ENCODE measurements at places on chromosomes 7 and 10. TPM values are rescaled to one million over a fixed set of nuclear protein-coding genes. Genes with fewer than 3 reads are reported as not detected.

DNA sequence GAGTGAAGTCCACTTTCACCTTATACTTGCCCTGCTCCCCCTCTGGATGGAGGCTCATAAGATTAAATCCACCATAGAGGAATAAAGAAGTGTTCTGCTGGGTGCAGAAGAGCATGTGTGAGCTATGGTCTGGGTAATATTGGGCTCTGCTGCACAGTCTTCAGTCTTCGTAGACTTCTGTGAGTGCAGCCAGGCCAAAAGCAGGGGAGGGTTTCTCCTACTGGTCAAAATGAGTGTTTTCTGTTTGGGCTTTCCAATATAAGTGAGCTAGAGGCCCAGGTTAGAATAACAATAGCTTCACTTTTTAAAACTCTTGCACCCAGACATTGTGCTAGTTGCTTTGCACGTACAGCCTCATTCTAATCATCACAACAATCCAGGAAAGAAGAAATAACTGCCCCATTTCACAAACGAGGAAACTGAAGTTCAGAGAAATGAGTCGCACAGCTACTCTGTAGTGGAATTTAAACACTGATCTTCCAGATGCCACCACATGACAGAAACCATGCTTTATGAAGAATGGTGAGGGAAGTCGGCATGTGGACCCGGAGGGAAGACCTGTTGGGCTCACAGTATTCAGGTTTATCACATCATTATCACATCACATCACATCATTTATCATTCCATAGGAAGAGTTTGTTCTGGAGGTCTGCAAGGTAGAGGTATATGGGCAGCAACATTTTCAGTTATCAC is 23.8 kb upstream of the MSMB start:
- no peak for DNase-seq

DNA sequence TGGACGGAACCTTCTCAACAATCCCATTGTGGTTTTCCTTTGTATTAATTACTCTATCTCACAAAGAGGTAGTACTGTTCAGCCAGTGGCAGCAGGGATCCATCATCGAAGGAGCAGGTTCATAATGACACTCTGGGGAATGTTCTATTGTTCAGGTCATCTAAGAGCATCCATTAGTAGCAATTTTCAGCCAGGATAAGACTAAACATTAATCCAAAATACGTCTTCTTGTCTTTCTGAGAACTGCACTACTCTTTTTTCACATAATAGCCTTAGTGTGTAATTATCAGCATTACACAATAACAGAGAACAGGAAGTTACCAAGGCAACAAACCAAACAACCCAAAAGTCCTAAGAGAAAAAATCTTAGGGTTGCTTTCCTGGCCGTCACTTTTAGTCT is 259.5 kb upstream of the VWC2 start:
- no peak for DNase-seq

ACTL6B gene
- total RNA-seq = not detected

FANK1 gene
- not detected for total RNA-seq

GRCh38 chr10:86535132-86535882 is 13.7 kb upstream of the WAPL start:
- DNase-seq = peak; percentile 86

DNA sequence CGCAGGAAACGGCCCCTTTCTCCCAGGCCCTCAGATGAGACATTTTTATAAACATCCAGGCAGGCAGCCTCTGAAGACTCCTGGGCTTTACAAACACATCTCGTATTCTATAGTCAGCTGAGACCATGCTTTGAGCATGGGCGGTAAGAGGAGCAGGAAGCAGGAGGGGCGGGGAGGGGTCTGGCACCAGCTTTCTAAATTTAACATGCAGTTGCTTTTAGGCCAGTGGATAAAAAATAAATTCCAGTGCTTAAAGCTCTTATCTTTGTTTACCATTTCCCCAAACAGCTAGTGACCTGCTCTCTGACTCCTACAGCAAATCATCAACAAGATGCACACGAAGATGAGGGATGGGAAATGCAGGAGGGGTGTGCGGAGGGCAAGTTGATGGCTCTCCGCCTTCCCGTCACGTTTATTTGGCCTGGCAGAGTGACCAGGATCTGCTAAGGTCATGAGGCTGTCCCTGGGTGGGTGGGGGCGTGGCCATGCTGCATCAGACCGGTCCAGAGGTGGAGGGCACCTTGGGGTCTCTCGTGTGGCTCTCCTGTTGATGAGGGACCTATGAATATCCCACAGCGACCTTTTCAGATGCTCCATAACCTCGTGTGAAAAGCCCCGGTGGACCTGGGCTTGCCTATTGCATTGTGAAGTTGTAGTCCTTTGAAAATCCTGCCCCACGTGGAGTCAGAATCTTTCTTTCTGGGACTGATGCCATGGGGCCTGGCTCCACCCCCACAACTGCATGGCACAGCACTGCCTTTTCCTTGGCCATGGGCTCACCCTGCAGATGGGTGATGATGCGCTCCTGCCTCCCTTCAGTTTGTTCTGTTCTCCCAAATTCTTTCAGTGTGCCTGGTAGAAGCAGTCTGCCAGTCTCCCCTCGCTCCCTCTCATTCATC is 67.5 kb downstream of the PARP12 start:
- no peak for DNase-seq

- DNase-seq = no peak
Measured at GRCh38 chr10:78508955-78509748, 475.5 kb downstream of the RPS24 start.

SMKR1 gene
- not detected for total RNA-seq

STOX1 gene
- total RNA-seq = 0.13 TPM

GRCh38 chr7:83672157-83672556 is 23.2 kb upstream of the SEMA3E start:
- no peak for DNase-seq

DNA sequence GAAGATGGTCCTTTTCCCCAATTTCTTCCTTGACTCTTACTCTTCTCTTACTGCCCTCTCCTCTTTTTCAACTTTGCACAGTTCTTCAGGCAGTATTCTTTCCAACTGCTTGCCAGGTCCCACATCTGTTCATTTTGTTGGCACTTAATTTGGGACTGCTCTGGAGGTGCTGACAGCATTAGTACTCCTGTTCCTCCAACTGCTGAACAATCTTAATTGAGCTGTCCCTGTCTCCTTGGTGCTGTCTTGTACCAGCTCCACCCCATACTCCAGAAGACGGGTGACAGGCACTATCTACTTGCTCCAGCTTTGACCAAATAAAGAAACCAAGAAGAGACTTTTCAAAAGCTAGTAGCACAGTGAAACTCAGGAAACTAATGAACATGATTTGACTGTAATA is 160.0 kb downstream of the PDE1C start:
- peak; percentile 29 for DNase-seq

DNA sequence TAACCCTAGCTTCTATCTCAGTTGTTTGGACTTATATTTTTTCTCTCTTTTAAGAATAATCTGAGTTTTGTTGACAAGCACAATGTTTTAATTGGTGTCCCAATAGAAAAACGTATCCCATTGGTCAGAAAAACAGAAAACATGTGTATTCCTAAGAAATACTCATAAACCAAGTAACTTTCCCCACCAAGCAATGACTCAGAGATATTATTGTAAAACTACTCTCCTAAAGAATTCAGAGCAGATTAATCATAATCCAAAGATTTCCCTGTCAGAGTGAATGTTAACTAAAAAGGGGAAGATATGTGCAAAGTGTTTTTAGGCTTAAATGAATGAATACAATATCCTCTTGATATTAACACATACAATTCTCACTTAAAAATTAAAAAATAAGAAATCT is 29.4 kb upstream of the MBL2 start:
- no peak for DNase-seq

TLX1 gene
- not detected for total RNA-seq

GRCh38 chr7:30434140-30434799 is 44.3 kb downstream of the NOD1 start:
- no peak for DNase-seq

- no peak for DNase-seq
Measured at GRCh38 chr10:108817135-108817534, 1106.2 kb downstream of the XPNPEP1 start.

- DNase-seq = no peak
Measured at GRCh38 chr7:93592588-93593266, 18.2 kb upstream of the CALCR start.

GRID2IP gene
- 0.08 TPM for total RNA-seq

GRCh38 chr7:28505867-28506266 is 93.5 kb downstream of the CREB5 start:
- no peak for DNase-seq

DNA sequence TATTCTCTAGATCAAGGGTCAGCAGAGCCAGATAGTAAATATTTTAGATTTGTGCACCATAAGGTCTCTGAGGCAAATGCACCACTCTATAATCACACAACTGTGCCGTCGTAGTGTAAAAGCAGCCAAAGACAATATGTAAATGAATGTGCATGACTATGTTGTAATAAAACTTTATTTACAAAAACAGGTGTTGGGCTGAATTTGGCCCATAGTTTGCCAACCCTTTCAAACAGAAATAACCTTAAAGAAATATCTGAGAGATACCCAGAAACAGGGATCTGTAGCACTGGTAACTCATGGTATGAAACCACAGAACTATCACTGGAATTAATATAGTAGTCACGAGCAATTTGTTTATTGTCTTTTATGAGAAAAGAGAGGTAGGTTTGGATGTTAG is 86.0 kb downstream of the ARID5B start:
- DNase-seq = no peak

OR2A7 gene
- total RNA-seq = 0.54 TPM

SKIDA1 gene
- total RNA-seq = 3.9 TPM

POM121C gene
- total RNA-seq = 29.0 TPM

CLDN15 gene
- total RNA-seq = 2.5 TPM

PNLIPRP3 gene
- total RNA-seq = not detected

SPACDR gene
- 0.77 TPM for total RNA-seq

DNA sequence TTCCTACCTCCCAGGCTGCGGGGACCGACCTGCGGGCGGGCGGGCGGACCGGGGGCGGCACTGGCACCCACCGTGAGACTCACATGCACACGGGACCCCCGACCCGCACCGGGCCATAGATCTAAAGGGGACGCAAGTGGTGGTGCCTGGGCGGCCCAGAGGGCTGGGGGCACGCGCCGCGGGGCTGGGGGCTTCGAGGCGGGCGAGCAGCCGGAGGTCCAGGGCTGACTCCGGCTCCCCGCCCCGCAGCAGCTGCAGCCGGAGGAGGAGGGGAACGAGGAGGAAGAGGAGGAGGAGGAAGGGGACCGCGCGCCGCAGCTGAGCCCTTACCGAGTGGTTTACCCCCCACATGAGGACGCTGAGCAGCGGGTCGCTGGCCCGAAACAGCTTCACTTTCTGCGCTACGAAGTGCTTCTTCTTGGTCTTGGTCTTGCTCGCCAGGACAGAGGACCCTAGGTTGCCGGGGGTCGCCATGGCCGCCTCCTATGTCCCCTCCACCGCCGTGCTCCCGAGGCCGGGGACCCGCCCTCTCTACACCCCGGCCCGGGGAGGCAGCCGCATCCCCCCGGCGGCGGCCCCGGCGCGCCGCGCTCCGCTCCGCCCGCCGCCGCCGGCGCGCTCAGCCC is 412 bp downstream of the PIP4K2A start:
- DNase-seq = peak; percentile 35

DNA sequence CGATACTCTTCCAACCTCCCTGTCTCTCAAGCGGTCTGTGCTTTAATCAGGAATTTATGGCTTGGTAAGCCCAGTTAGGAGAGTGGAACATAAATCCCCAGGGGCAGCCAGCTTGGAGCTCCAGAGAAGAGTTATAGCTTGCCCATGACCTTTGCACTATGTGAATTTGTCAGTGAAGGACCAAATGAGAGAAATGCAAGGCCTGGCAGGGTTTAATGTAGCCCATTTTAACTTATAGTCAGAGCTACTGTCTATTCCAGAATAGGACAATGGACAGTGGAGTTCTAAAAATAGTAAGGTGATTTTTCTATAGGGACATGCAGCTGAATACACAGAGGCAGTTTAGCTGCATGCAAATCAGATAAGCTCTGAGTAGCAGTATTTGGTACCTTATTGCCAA is 142.6 kb upstream of the CAV2 start:
- DNase-seq = no peak

DNA sequence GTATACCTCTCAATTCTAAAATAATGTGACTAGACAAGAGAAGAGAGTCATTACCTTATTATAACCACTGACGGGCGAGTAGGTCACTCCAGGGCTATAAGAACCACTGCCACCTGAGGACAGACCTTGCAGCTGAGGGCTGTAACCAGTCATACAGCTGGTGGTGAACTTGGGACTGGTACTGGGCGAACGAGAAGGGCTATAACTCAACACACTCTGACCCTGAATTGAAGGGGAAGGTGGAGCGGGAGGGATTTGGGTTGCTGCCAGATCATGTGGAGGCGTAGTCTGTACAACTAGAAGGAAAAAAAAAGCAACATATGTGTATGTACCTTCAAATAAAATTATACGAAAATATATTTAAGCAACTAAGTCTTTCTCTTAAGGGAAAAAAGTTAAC is 3.4 kb downstream of the TMEM209 start:
- DNase-seq = no peak

PLA2G12B gene
- total RNA-seq = not detected

MKI67 gene
- total RNA-seq = 0.20 TPM

IKZF1 gene
- total RNA-seq = 3.2 TPM

- DNase-seq = no peak
Measured at GRCh38 chr10:132604686-132605085, 67.1 kb downstream of the INPP5A start.

OR9A2 gene
- total RNA-seq = not detected

DNA sequence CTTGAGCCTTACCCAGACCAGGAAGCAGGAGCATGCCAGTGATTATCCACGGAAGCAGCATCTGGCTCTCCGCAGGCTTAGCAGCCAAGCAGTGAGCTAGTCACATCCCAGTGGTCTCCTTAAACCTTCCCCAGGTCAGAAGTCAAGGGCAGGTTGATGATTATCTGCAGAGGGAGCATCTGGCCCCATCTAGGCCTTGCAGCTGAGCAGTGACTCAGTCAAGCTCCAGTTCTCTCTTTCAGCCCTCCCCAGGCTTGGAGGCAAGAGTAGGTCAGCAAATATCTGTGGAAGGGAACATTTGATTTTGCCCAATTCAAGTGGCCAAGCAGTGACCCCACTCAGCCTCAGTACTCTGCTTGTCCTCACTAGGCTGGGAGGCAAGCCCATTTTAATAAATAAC is 61.6 kb downstream of the ANKRD7 start:
- no peak for DNase-seq

DNA sequence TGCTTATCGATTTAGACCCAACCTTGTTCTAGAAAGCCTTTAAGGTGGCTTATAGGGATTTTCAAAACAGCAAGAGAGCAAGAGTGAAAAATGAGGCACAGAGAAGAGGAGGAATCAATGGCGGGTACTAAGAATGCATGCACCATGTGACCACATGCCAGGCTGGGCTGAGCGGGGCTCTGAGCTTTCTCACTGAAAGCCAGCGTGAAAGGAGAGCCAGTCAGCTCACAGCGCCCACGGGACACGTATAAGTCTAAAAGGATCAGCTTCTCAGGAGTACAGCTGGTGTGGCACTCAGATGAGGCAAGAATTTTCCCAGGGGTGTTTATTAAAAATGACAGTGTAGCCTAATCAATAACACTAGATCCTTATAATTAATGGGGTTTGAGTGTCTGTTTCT is 114.3 kb downstream of the SLIT1 start:
- DNase-seq = no peak

GRCh38 chr10:95770084-95770720 is 14.2 kb downstream of the ENTPD1 start:
- no peak for DNase-seq

- DNase-seq = no peak
Measured at GRCh38 chr7:98935811-98936210, 57.5 kb downstream of the TRRAP start.

GRCh38 chr10:8614054-8614565 is 559.6 kb downstream of the GATA3 start:
- no peak for DNase-seq
